MCF 10A (cell line): ENCODE measurements at places on chromosomes 5 and 9. TPM values are rescaled to one million over a fixed set of nuclear protein-coding genes. Genes with fewer than 3 reads are reported as not detected.

SPINK7 gene
- not detected in 2 replicates for total RNA-seq

SPATA31A3 gene
- total RNA-seq = not detected in 2 replicates

LEAP2 gene
- 2.9 and 3.2 TPM in 2 replicates for total RNA-seq

PKD2L2 gene
- total RNA-seq = not detected in 2 replicates

STOM gene
- total RNA-seq = 200 and 231 TPM in 2 replicates

OLFML2A gene
- total RNA-seq = 0.21 and 0.25 TPM in 2 replicates

ETF1 gene
- total RNA-seq = 307 and 349 TPM in 2 replicates

OR1Q1 gene
- total RNA-seq = not detected in 2 replicates

EQTN gene
- not detected in 2 replicates for total RNA-seq

ZNF883 gene
- total RNA-seq = 0.51 and 0.59 TPM in 2 replicates

PCAT7 gene
- not detected in 2 replicates for total RNA-seq

KCNN2 gene
- total RNA-seq = not detected in 2 replicates
